ENCODE measurements at places on chromosomes 16 and 17.

GRCh38 chr16:11396241-11397048 lies 51.2 kb downstream of the RMI2 start:
- no peak for DNase-seq

GRCh38 chr16:50704245-50704644 lies 10.8 kb downstream of the NOD2 start:
- DNase-seq: no peak

- DNase-seq: no peak
These were observed 45.8 kb downstream of the IRF8 start for GRCh38 chr16:85944572-85945423.

DNA sequence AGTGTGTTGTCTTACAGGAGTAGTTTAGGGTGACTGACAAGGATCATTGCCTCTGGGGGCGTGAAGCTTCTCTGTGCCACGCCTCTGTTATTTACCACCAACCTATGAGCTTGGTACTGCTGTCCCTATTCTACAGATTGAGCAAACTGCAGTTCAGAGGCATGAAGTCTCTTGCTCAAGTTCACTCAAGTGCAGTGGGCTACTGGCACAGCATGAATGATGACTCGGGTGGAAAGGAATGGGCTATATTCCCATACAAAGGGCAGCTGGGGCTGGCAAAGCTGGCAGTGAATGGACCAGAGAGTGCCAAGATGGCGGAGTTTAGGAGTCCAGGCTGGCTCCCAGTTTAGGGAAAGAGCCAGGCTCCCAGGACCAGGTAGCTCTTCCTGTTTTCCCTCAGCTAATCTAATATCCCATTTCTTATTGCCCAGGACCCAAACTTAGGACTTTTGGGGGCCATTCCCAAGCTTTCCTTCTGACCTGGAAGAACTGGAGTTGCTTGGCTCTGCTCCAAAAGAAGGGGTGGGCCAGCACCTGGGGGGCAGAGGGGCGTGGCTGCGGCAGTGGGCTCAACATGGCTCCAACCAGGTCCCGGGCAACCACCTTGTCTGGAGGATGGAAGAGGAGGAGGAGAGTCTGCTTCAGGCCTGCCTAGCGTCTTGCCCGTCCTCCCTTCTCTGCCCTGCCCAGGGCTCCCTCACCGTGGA lies 12.9 kb downstream of the PLK1 start:
- DNase-seq: no peak

DNA sequence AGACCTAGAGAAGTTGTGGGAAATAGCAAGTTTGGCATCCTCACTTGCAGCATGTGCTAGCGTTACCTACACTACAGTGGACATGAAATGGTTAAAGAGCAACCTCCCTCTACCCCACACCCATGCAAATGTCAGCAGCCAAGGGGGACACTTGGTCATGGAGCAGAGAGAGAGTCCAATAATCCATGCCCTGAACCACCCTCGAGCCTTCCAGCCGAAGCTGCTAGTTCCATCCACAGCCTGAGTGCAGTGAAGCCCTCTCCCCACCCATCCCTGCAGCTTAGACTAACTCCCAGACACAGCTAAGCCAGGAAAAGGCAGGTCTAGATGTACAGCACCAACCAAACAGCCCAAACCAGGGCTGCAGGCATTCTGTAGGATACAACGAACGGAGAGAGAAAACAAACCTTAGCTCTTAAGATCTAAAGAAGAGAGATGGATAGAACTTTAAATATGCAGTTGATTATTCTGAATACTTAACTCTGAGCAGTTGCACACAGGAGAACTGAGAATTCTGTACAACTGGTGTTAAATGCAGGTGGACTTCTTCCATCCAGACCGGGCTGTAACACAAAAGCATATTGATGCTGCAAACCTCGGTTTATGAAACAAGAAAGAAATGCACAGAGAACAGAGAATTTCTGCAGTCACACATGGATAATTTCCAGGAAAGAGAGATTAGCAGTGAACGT lies 93.8 kb downstream of the SALL1 start:
- no peak for DNase-seq

- DNase-seq: no peak
These were observed 949 bp upstream of the GSPT1 start for GRCh38 chr16:11916524-11917285.

GRCh38 chr17:44120851-44121605 lies 2.4 kb downstream of the HDAC5 start:
- DNase-seq: no peak

GRCh38 chr17:82231562-82232321 lies 2.9 kb downstream of the SLC16A3 start:
- no peak for DNase-seq

Measured in fibroblast of skin of left quadriceps (primary cell).